Renal pelvis (tissue), 12 donors: ENCODE measurements at places on chromosomes 7 and 10. TPM values are rescaled to one million over a fixed set of nuclear protein-coding genes. Genes with fewer than 3 reads are reported as not detected.

DNA sequence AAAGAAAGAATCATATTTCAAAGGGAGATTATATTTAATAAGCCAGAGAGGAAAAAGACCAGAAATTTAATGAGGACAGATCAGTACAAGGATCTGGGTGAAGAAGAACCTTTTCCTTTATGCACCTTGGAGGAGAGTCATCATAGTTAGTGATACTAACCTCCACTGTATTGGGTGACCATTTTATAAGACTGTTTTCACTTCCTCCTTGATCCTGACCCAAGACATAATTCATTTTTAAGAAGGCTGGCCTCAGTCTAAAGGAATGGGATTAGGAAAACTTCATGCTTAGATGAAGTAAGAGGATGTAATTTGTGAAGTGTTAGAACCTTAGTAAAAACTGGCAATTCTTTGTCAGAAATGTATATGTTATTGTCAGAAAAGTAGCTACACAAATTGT lies 68.6 kb downstream of the ADAM22 start:
- DNase-seq = no peak

DNA sequence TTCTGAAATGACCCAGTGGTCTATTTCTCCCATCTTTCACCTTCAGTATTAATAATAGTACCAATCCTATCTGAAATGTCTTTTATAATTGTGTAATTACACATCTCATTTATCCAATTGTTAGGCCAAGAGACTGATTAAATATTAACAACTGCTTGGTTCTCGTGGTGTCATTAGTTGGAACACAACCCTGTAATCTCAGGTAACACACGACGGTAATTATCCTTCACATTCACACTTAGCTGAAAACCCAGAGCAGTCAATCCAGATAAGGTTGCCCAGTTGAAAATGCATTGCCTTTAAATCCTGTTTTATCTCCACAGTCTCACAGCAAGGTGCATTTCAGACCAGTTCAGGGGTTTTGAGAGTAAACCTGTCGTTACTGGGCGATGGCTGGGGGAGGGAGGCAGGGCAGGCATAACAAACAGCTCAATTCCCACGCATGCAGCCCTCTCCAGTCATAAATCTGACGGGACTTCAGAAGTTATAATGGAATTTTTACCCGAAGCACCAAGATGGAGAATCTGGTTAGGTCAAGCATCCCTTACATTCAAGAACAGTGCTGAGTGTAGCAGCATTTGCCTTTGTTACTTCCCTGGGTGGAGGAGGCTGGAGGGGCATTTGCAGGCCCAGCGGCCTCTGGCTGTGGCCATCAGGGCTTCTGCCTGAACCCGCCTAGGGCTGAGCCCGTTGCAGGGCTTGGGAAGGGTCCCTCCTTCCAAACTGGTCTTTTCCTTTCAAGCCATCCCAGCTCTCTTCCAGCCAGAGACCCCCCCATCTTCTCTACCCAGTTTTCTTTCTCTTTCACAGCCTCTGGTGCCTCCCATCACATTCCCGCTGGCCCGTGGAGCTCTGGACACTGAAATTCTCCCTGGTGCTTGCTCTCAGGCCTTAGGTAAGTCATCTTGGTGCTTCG lies 201.0 kb upstream of the LYZL2 start:
- no peak for DNase-seq

DNA sequence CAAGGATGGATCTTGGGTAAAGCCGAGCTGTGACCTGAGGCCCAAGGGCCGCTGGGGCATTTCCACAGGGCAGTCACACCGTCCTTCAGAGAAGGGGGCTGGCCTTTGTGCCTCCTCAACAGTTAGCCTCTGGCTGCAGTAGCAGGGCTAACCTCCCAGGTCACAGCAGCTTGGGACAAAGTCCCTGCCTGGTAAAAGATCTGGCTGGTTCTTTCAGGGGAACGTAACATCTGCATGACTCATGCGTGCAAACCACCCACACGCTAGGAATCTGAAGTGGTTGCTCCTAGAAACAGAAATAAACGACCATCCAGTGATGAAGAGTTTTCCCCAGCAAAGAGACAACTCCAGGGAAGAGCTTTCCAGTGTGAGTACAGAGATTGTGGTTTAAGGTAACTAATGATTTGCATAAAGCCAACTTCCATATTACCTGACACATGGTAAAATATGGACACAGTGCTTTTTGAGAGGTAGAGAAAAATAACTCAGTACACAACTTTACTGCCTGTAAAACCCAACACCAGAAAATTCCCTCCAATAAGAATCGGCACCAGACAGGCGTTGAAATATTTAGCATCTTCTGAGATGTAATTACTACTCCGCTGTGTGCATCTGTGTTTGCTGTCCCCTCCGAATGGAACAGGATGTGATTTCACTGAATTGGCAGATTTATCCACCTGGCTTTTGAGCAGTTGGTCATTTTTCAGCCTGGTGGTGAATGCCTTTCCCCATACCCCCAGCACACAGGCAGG lies 84.9 kb upstream of the ADRB1 start:
- DNase-seq = no peak

- DNase-seq = no peak
Measured at GRCh38 chr10:73762915-73763314, 18.7 kb downstream of the SEC24C start.

DNA sequence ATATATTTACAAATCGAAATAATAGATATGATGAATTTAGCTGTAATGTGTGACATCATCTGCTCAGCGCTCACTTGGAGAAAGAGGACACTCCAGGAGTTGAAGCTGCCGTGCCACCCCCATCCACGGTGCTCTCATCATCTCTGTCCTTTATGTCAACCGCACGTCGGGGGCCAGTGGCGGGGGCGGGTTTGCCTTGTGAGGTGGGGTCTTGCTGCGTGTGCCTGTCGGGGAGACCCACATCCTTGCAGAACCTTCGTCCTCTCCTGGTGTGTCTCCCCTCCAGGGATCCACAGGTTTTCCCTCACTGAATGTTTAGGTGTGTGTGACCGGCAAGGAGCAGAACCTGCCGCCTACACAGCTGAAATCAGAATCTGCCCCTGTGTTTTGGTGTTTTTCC lies 71.6 kb downstream of the INPP5A start:
- DNase-seq = no peak

Gene RASA4B
- 16.9 TPM for polyA plus RNA-seq

- no peak for DNase-seq
Measured at GRCh38 chr7:126524967-126525366, 727.8 kb downstream of the GRM8 start.

- DNase-seq = no peak
Measured at GRCh38 chr10:50280049-50280841, 28.9 kb upstream of the ASAH2 start.

DNA sequence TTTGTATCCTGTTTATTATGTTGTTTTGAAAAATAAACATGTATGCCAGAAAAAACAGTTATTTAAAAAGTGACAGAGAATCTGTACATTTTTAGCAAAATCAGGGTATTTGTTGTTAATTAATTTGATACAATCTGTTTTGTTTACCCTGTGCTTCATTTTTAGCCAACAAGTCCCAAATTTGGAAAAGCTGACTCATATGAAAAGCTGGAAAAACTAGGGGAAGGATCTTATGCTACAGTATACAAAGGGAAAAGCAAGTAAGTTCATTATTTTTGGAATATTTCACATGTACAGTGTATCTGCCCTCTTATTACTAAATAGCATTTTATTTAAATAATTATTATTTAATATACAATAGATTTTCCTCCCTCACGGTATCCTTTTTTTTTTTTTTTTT lies 151.4 kb downstream of the CDK14 start:
- no peak for DNase-seq

Gene CCDC126
- 15.3 TPM for polyA plus RNA-seq

GRCh38 chr10:108561649-108562048 lies 1361.7 kb downstream of the XPNPEP1 start:
- no peak for DNase-seq

DNA sequence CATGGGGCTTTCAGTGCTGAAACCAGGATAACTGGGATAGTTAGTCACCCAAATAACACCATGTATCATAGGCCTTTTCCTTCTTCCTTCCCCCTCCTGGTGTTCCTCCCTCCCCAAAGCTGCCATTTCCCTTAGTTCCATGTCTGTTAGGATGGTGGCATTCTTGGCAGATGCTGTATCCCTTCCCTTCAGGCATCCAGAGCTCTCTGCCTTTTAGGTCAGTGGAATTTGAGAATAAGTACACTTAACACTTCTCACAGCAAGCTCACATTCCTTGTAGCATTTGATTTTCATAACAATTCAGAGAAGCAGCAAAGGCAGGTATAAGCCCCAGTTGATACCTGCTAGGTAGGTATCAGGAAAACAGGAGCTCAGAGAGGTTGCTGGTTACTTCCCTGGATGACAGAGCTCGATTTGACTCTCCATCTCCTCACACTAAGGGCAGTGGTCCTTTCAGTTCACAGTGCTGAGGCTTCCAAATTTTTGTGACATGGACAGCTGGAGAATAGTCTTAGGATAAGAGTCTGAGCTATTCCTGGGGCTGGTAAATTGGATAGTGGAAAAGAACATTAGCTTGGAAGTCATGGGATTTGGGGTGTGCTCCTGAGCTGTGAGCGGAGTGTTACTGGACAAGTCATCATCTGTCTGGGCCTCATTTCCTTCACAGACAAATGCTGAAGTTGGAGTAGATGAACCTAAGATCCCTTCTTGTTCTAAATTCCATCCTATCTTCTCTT lies 108.7 kb upstream of the RHOBTB1 start:
- no peak for DNase-seq

Gene UCMA
- polyA plus RNA-seq = not detected

DNA sequence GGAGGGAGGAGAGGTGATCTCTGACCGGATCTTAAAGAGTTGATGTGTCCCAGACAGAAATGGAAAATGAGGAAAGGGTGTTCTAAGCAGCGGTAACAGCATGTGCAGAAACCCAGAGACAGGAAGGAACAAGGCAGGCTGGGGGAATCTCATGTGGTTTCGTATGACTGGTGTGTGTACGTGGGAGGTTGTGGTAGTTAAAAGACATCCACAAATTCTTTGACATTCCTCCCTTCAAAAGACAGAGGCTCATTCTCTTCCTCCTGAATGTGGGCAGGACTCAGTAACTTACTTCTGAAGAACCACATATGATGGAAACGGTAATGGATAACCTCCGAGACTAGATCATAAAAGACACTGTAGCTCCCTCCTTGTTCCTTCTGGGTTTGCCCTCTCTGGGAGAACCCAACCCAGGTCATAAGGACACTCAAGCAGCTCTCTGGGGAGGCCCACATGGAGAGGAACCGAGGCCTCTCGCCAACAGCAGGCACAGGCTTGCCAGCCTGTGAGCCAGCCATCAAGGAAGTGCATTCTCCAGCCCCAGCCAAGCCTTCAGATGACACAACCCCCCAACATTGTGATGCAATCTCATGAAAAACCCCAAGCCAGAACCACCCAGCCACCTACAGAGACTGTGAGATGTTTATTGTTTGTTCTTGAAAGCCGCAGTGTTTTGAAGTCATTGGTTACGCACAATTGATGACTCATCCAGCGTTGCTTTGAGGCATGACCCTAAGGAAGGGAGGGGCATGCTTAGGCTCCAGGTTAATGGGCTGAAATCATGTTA lies 116.0 kb downstream of the SLIT1 start:
- peak; percentile 31 for DNase-seq

DNA sequence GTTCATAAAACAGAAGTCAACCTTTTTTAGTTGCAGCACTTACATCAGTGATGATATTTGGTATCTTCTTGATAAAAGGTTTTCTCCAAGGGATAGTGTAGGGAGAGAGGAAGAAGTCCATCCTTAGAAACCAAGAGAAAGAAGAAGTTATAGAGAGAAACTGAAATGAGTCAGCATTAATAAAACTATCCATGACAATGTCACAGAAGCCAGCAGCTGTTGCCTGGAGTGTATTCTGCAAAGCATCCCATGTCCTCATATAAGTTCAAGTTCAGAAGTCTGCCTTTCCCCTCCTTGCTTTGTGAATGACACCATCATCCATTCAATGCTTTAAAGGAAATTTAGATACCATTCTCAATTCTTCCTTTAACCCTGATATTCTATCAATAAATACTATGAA lies 14.4 kb upstream of the COL1A2 start:
- no peak for DNase-seq

DNA sequence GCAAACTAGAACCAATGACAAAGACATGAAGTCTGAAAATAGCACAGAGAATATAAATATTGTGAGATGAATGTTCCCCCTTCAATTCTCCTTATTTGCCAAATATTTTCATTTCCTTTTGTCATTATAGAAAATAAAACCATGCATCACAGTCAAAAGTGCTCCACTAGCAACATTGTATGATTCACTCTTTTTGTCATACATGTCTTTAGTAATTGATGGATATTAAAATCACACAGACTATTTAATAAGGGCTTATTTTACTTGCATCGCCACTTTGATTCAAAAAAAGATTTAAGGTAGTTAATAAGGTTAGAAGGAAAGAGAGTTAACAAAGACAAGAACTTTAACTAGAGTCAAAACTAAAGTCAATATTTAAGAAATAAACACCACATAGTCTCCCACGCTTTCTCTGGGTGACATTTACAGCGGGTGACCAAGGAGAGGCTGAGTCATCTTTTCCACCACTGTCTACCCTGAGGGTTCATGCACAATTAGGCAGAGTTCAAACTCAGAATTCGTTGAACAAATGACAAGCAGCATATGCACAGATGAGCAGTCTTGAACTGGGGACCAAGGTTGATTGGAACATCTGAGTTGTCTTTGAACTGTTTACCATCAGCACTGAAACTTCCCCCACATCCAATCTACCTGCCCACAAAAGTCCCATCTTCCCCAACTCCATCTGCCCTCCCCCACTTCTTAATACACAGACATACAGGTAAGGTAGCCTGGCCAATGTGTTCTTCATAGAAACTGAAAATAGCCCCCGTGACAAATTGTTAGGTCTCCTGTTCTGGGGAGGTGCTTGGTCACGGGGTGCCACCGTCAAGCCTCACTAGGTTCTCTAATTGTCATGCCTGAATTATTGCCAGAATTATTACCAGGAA lies 42.5 kb downstream of the C7orf25 start:
- DNase-seq = no peak

Gene SLIT1
- polyA plus RNA-seq = 8.3 TPM

- no peak for DNase-seq
Measured at GRCh38 chr7:32323712-32324111, 166.5 kb downstream of the LSM5 start.

- DNase-seq = no peak
Measured at GRCh38 chr10:6037422-6037821, 24.7 kb downstream of the IL2RA start.

Gene IQCE
- 22.3 TPM for polyA plus RNA-seq

Gene BMPR1A
- polyA plus RNA-seq = 67.1 TPM

GRCh38 chr10:20363684-20364083 lies 533.4 kb downstream of the NEBL start:
- DNase-seq = no peak

Gene PRPS1L1
- polyA plus RNA-seq = not detected

- DNase-seq = peak; percentile 31
Measured at GRCh38 chr7:116776610-116777289, 85.6 kb upstream of the CAPZA2 start.

GRCh38 chr10:132476146-132477065 lies 61.2 kb upstream of the INPP5A start:
- DNase-seq = no peak

- no peak for DNase-seq
Measured at GRCh38 chr10:31129271-31129670, 97.6 kb upstream of the ZNF438 start.

DNA sequence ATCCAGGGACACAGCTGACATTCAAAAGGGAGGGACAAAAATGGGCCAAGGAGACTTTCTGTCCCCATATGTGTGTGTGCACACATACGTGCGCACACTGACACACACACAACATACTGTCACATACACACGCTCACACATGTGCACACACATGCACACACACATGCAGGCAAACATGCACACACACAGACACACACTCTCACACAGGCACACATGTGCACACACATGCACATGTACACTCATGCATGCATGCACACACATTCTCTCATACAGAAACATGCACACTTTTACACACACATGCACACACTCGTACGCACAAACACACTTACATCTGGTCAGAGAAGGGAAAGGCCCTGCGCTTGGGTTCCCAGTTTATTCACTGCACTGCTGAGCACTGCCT lies 155.1 kb upstream of the MKI67 start:
- no peak for DNase-seq
